ENCODE measurements at places on chromosomes 6 and 20.

DNA sequence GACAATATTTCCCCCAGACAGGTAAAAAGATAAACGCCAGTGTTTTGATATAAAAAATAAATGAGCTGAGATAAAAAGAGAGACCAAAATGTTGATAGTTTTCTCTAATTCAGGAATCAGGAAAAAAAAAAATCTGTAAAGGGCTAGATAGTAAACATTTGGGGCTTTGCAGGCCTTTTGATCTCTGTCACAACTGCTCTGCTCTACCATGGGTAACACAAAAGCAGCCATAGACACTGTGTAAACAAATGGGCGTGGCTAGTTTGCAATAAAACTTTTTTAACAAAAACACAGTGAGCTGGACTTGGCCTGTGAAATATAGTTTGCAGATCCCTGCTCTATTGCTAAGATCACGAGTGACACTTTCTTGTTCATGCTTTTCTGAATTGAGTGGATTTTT, 219.1 kb upstream of the STXBP5 start:
- H3K27me3 ChIP-seq = no peaks in the 10 kb centered on the region
- no peaks in the 10 kb centered on the region for H3K4me1 ChIP-seq
- H3K4me3 ChIP-seq = no peak overlapping the region

DNA sequence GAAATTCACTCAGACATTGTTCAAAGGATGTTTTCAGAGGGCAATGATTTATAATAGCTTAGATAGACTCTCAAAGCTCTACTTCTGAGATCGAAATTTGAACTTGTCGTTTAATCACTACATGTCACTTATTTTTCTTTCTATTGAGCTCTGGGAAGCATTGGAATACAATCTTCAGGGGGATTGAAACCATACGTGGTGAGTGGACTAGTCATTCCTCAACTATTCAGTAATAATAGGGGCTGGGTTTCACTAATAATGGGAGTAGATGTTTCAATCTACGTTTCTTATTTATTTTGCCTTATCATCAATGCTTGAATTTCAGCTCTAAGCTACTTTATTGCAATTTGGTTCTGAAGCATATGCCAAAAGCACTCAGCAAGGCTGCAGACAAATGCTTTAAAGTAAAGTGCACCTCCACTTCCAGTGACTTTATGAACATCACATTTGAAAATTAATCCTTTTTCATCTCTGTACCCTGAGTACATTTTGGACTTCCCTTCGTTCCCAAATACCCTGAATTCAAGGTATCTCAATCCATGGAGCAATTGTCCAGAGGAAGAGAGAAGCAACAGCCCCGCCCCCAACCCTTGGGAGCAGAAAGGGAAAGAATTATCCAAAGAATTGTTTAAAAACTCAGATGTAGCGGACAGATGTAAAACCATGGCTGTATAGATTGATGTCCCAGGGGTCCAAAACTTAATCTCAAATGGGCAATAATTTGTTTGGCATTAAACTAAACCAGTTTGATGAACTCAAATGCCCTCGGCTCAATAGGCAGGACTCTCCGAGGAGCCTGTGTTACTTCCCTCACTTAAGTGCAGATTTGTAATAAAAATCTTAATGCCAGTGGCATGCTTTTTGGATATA, 68.1 kb downstream of the HFE start:
- H3K4me1 ChIP-seq = peaks cover 17% of the 10 kb centered on the region
- peak overlapping the region; percentile 82 for H3K4me3 ChIP-seq
- H3K27me3 ChIP-seq = no peaks in the 10 kb centered on the region

DNA sequence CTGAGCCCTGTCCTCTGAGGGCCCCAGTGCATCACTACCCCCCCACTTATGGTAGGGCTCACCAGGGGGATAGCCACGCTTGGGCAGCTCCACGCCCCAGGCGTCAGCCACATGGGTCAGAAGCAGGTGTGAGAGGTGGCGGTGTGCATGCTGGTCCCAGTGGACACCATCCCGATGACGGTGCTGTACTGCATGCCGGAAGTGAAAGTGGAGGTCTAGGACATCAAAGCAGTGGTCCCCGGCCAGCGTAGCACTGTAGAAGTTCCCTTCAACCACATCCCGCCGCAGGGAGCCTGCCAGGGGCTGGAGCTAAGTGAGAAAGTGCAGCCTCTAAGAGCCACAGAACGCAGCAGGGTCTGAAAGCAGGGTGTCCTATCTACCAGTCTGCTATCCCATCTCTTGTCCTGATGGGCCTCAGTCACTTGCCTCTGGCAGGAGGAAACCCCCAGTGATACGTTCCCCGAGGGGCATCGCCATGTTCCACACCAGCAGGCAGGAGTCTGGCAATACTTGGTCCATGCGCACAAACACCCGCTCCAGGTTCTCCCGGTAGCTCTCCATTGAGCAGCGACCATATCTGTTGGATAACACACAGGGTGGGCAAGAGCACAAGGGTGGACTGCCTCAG, 2.2 kb downstream of the PCED1A start:
- H3K4me1 ChIP-seq = peaks cover 21% of the 10 kb centered on the region
- H3K27me3 ChIP-seq = no peaks in the 10 kb centered on the region
- no peaks in the 10 kb centered on the region for H3K36me3 ChIP-seq

DNA sequence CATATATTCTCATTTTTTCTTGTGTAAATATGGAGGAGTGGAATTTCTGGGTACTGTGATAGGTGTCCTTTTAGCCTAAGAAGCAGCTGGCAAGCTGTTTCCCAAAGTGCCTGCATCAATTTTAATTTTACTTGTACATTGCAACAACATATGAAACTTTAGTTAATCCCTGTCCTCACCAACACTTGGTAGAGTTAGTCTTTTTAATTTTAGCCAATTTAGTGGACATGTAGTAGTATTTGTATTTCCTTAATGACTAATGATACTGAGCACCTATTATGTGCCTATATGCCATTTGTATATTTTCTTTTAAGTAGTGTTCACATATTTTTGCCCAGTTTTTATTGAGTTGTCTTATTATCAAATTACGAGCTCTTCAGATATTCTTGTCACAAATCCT, 46.8 kb upstream of the NOX3 start:
- H3K4me1 ChIP-seq = no peaks in the 10 kb centered on the region
- no peak overlapping the region for H3K4me3 ChIP-seq
- no peaks in the 10 kb centered on the region for H3K27me3 ChIP-seq

Measured in naive thymus-derived CD4-positive, alpha-beta T cell (primary cell).